ENCODE measurements at places on chromosomes 4 and X.

DNA sequence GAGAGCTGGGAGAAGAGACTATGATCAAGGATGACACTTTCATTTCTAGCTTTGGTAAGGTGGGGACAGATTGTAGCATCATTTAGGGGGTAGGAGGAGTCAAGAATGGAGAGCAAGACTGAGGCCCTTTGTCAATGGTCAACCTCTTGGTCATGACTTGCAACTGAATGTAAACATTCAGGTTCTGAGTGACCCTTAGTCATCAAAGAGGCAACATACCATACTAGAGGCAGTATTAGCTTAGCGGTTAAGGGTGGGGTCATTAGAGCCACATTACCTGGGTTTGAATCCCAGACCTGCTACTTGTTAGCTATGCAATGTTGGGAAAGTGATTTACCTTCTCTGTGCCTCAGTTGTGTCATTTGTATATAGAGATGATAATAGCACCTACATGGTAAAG is 76.5 kb downstream of the MED28 start:
- DNase-seq: no peak

DNA sequence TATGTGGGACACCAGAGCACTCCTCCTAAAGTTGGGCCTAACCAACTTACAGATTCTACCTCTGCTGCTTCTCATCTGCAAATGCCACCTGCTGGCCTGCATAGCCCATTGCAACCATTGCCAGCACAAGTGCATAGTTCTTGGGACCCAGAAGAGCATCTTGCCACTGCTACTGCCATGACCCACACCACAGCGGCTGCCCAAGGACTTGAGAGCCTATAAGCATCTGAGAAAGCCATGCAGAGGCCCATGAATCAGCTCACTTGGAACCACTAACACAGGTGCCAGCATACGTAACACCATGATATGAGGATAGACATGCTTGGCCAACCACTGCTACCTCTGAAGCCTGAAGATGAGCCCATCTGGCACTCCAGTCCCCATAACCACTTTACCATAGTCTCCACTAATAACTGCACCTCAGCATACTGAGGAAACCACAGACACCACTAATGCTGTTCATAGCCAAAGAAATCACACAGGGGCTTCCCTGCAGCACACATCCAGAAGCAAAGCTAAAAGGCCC is 258.1 kb upstream of the AGTR2 start:
- DNase-seq: no peak

DNA sequence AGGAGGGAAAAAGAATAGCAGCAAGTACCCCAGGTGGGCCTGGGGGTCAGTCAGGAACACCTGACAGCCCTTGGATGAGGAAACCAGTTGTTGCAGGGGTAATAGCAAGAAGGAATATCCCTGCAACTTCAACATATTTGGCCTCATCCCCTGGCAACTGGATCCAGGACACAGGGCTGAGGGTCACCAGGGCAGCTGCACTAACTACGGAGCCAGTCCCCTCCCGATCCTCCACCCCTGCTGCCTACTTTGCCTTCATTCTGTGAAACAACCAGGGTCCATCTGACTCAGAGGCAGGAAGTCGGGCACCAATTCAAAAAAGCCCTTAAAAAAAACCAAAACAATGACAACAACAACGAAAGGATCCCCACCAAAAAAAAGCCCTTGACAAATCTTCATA is 52.9 kb downstream of the FRMPD3 start:
- no peak for DNase-seq

GRCh38 chr4:145487631-145488030 is 6.0 kb downstream of the SMAD1 start:
- DNase-seq: no peak

DNA sequence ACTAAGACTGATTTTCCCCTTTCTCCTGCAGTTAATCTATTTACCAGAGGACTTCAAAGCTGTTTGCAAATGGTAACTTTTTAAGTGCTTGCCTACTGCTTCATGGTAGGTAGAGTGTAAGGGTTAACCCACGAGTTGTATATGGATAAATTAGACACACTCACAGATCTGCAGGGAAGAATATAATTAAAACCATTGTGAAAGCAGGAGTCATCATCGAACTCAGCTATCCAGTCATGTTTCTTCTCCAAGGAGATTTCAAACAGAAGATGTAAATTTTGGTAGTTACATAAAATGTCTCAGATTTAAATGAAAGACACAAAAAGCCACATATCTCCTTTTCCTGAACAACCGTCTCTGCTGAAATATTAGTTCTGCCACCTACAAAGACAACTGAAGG is 549 bp upstream of the XG start:
- no peak for DNase-seq

Measured in AG04449 (cell line).